ENCODE measurements at places on chromosomes 13 and 19. TPM values are rescaled to one million over a fixed set of nuclear protein-coding genes. Genes with fewer than 3 reads are reported as not detected.

DNA sequence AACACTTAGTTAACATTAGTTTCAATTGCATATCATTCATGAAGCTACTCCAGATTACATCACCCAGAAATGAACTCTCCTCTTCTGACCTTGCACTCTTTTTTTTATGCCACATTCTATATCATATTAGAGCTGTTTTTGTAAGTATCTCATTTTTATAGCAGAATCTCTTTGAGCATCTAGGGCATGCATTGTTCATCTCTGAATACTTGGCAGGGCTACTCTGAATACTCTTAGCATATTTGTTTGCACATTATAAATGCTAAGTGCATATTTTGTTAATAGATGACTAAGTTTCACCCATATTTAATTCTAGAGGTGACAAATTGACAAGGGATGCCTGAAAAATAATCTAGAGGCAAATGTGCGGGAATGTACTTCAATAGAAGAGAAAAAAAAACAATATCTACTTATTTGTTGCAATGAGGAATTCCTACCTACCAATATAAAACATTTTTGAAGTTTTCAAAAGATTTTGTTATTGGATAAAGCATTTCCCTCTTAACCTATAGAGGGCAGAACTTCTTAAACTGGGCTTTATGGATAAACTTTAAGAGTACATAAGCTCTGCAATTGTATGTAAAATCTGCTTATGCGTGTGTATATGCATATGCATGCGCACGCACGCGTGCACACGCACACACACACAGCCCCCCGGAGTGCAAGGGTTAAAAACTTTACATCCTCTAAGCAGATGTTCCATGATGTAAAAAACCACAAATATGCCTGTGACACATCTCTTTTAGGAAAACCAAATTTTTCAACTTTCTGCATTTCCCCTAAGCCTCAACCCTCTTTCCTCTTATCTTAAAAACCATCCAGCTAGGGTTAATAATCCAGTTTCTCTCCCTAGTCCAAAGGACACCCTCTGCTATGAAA lies 73.0 kb upstream of the OXGR1 start:
- no peak for DNase-seq

DNA sequence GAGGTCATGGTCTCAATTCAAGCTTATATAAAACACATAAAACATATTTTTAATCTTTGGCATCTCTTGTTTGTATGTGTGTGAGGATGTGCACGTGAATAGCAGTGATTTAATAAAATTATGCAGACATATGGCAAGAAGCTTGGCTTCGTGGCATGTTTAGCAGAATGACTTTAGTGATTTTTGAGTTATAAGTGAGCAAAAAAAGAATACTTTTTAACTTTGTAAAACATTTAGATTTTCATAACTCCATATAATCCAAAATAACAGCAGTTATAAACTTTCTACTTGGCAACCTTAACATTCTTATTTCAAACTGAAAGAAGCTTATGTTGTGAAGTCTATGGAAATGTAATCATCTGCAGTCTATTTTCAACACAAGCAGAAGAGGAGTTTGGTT lies 120.6 kb downstream of the SLITRK1 start:
- no peak for DNase-seq

Gene RASIP1
- 0.20 TPM for total RNA-seq

Gene KIR3DL2
- total RNA-seq = not detected

Gene RAB3A
- 3.4 TPM for total RNA-seq
